ENCODE measurements at places on chromosomes 12 and 14. TPM values are rescaled to one million over a fixed set of nuclear protein-coding genes. Genes with fewer than 3 reads are reported as not detected.

PIWIL1 gene
- not detected for total RNA-seq

CYP46A1 gene
- not detected for total RNA-seq

SP7 gene
- total RNA-seq, result not detected

OLR1 gene
- 22.4 TPM for total RNA-seq

EXOC3L4 gene
- total RNA-seq, result 1.7 TPM

CCDC196 gene
- total RNA-seq, result not detected

CISTR gene
- not detected for total RNA-seq

ADGRD1 gene
- total RNA-seq, result not detected

PFDN5 gene
- 303 TPM for total RNA-seq

KRT2 gene
- not detected for total RNA-seq

CLEC1B gene
- total RNA-seq, result not detected

ALDH1L2 gene
- total RNA-seq, result 2.2 TPM

RNASE7 gene
- total RNA-seq, result not detected

MIPOL1 gene
- 13.1 TPM for total RNA-seq

DPPA3 gene
- total RNA-seq, result not detected

CPNE6 gene
- total RNA-seq, result not detected

CHFR gene
- total RNA-seq, result 17.8 TPM

DAO gene
- not detected for total RNA-seq

PPP1R1A gene
- not detected for total RNA-seq

SERPINA12 gene
- not detected for total RNA-seq

CCDC85C gene
- total RNA-seq, result 24.8 TPM

ADCY4 gene
- 2.0 TPM for total RNA-seq

FAM181A gene
- not detected for total RNA-seq

ZFHX2 gene
- 5.3 TPM for total RNA-seq

MORN3 gene
- 1.8 TPM for total RNA-seq

TAS2R7 gene
- not detected for total RNA-seq

CLEC9A gene
- not detected for total RNA-seq

SAMD15 gene
- 7.8 TPM for total RNA-seq

RITA1 gene
- total RNA-seq, result 16.1 TPM

DRAM1 gene
- total RNA-seq, result 6.2 TPM

ETFBKMT gene
- 2.2 TPM for total RNA-seq

ACRBP gene
- 6.1 TPM for total RNA-seq

AKAP3 gene
- 3.0 TPM for total RNA-seq

RTN1 gene
- total RNA-seq, result not detected

ARHGEF25 gene
- 12.9 TPM for total RNA-seq

STXBP6 gene
- 10.0 TPM for total RNA-seq

TAS2R13 gene
- total RNA-seq, result 2.6 TPM

BEGAIN gene
- not detected for total RNA-seq

FOXA1 gene
- 42.6 TPM for total RNA-seq

ADSS1 gene
- 5.8 TPM for total RNA-seq

KRT75 gene
- not detected for total RNA-seq

ACOT4 gene
- total RNA-seq, result 4.9 TPM

ZDHHC22 gene
- total RNA-seq, result not detected

NRIP2 gene
- total RNA-seq, result not detected

GPR132 gene
- not detected for total RNA-seq

NTF3 gene
- not detected for total RNA-seq

GPATCH2L gene
- 142 TPM for total RNA-seq

LTB4R2 gene
- 26.1 TPM for total RNA-seq

VSIG10 gene
- total RNA-seq, result 49.1 TPM

KCNA5 gene
- total RNA-seq, result not detected

OTUB2 gene
- 0.55 TPM for total RNA-seq

DNAI7 gene
- 2.9 TPM for total RNA-seq

GNPNAT1 gene
- total RNA-seq, result 45.2 TPM

PLEKHG3 gene
- total RNA-seq, result 59.3 TPM

SIRT4 gene
- total RNA-seq, result 3.2 TPM

CFAP54 gene
- 16.4 TPM for total RNA-seq

Measured in PC-9 (cell line).